COR-L47 (cell line): ENCODE measurements at places on chromosomes 1 and 21.

- DNase-seq, result no peak
Measured at GRCh38 chr21:23478381-23478780, 2128.9 kb downstream of the MRPL39 start.

DNA sequence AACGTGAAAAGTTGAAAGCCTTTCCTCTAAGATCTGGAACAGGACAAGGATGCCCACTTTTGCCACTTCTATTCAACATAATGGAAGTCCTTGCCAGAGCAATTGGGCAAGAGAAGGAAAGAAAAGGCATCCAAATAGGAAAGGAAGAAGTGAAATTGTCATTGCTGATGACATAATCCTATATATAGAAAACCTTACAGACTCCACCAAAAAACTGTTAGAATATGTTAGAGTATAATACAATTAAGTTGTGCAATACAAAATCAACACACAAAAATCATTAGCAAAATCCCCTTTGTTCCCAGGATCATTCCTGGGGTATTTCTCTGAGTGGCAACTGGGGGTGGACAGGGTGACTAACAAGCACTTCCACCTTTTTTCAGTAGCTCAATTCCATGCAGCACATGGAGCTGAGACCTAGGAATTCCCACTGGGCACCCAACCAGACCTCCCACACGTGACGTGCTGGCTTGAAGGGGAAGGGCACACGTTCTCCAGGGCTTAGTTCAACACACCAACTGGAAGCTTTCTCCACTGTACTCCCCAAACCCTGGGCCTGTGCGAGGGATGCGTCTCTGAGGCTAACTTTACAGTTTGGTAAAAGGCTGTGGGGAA, 9.6 kb downstream of the STUM start:
- no peak for DNase-seq

DNA sequence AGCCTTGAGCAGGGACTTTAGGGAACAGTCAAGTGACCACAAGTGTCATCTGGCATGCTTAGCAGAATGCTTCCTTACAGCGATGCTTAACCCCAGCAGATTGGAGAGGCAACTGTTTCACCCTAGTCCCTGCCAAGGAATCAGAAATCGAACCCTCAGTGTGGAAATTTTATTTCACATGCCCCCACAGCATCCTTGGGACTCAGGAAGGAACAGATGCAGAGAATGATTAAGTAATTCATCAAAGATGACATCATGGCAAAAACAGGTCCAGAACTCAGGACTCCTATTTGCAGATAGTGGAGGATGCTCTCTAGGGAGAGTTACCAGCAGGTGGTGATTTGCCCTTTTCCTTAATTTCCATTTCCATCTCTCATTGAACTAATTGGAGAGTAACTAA, 333.0 kb upstream of the KAZN start:
- DNase-seq, result no peak

- DNase-seq, result no peak
Measured at GRCh38 chr1:248618878-248619277, 16.0 kb downstream of the OR2T11 start.

DNA sequence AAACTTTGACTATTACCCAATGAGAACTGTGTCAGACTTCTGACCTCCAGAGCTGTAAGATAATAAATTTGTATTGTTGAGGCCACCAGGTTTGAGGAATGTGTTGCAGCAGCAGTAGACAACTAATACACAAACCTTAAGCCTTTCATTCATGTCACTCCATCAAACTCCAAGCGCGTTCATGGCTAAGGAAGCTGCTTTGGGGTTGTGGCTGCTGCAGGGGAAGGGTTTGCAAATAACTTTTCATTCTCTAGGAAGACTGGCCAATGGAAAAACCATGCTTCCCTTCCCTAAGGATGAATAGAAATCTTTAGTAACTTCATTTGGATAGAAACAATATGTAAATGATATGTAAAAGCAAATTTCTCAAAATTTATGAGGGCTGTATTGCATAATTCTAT, 170.4 kb downstream of the RHOU start:
- DNase-seq, result no peak
